ENCODE measurements at places on chromosomes 13 and 19.

- no peak for DNase-seq
Measured at GRCh38 chr13:29918845-29919244, 68.4 kb upstream of the UBL3 start.

DNA sequence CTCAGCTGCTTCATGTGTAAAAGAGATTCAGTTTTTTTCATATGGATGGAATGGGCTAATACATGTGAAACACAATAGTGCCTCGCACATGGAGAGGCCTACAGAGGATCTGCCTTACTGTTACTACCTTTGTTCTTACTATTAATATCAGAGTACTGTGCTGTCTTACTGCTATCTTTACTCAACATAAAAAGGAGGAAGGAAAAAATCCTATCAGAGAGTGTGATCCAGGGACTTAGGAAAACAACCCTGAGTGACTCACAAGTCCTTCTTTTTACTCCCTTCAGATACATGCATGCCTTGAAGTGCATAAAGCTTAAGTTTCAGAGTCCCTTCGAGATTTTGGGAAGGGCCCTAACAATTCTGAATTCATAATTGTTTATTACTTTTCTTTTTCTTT lies 136.8 kb downstream of the TBC1D4 start:
- no peak for DNase-seq

GRCh38 chr13:42022796-42023493 lies 25.5 kb upstream of the DGKH start:
- DNase-seq, result no peak

DNA sequence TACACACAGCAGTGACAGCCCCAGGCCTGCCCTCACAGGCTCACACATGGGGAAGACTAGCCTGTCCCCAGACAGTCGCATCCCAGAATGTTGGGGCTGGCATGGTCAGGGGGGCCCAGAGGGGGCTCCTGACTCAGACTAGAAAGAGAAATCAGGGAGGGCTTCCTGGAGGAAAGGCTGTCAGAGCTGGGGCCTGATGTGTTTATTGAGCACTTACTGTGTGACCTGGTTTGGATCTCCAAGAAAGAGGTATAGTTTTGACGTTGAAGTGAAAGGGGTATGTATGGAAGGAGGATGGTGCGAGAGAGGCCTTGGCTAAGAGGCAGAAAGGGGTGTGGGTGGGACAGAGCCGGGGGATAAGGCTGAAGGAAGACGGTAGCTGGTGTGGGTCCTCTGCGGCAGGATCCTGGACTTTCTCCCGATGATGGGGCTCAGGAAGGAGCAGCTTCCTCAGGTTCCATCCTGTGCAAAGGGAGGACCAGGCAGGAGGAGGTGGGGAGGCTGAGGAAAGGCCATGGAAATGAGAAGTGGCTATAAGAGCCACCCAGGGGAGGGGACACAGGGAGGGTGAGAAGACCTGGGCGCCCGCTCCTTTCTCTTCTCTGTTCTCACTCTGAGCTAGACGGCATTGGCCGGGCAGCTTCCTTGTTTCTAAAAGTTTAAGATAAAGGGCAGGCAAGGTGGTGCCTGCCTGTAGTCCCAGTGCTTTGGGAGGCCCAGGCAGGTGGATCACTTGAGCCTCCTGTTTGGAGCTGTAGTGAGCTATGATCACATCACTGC lies 16.1 kb upstream of the BCL3 start:
- DNase-seq, result no peak

- DNase-seq, result no peak
Measured at GRCh38 chr13:109281017-109281902, 505.1 kb downstream of the IRS2 start.

GRCh38 chr19:38899447-38900201 lies at the start of the genes NFKBIB and SIRT2:
NFKBIB (plus strand) TSS chr19:38899969; CDS start chr19:38900033, 64 bp downstream.
SIRT2 (minus strand) TSS chr19:38899618; CDS start chr19:38899521, 97 bp downstream.
- peak; percentile 100 for DNase-seq

GRCh38 chr19:42850981-42851717 lies 28.4 kb downstream of the PSG1 start:
- no peak for DNase-seq

DNA sequence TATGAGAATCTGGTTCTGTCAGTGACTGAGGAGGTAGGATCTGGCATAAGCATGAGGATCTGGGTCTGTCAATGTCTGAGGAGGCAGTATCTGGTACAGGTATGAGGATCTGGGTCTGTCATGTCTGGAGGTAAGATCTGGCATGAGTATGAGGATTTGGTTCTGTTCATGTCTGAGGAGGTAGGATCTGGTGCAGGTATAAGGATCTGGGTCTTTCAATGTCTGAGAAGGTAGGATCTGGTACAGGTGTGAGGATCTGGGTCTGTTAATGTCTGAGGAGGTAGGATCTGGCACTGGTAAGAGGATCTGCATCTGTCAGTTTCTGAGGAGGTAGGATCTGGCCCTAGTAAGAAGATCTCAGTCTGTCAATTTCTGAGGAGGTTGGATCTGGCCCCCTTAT lies 12.4 kb upstream of the PDCD2L start:
- no peak for DNase-seq

- DNase-seq, result no peak
Measured at GRCh38 chr13:93750676-93751075, 524.1 kb downstream of the GPC6 start.

DNA sequence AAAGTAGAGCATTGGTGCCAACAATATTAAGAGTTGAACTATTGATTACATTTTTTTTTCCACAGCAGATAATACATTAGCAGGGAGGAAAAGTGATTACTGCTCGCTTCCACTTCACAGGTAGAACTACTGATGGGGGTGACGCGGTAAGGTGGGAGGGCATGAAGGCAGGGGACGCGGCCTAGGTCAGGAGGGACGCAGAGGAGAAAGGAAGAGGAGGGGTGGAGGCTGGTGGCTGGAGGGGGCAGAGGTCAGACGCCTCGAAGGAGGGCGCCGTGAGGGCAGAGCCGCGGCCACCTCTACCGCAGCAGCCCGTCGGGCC lies 287 bp upstream of the B3GLCT start:
- no peak for DNase-seq

- DNase-seq, result peak; percentile 13
Measured at GRCh38 chr19:5903056-5903623, 450 bp downstream of the NDUFA11 start.

DNA sequence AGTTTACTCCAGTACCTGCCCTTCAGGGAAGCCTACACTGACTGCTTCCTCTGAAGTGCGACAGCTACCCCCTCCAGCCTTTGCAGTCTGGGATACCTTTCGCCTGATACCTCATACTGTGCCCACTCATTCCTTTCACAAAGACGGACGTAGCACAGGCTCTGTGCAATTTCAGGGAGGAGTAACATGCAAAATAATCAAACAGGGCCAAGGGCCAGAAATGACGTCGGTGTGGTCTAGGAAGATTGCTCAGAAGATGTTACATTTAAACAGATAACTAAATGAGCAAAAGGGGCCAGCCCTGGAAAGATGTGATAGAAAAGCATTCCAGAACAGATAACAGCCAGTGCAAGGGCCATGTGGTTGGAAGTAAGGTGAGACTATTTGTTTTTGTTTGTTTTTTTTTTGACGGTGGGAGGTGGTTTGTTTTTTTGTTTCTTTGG lies 6.6 kb upstream of the DDX39A start:
- no peak for DNase-seq

DNA sequence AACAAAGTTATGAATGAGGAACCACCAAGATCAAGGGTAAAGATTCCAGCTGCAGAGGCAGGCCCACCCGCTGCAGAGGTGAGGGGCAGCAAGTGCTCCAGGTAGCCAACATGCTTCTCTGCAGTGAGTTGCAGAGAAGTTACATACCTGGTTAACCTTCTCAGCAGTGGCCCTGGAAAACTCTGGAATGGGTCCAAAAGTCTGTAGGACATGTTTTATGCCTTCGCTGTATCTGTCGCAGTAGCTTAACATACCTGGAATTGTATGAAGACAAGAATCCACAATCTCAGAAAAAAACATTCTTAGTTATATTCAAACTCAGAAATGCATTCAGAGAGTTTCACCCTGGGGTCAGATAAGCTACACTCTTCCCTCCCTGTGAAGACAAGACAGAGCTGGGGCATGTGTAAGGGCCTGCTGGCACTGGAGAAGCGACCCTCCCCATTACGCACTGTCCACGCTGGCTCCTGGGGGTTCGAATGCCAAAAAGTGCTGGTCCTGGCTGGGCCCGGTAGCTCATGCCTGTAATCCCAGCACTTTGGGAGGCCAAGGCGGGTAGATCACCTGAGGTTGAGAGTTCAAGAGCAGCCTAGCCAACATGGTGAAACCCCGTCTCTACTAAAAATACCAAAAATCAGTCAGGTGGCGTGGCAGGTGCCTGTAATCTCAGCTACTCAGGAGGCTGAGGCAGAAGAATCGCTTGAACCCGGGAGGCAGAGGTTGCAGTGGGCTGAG lies 121.0 kb downstream of the CRYL1 start:
- DNase-seq, result no peak

DNA sequence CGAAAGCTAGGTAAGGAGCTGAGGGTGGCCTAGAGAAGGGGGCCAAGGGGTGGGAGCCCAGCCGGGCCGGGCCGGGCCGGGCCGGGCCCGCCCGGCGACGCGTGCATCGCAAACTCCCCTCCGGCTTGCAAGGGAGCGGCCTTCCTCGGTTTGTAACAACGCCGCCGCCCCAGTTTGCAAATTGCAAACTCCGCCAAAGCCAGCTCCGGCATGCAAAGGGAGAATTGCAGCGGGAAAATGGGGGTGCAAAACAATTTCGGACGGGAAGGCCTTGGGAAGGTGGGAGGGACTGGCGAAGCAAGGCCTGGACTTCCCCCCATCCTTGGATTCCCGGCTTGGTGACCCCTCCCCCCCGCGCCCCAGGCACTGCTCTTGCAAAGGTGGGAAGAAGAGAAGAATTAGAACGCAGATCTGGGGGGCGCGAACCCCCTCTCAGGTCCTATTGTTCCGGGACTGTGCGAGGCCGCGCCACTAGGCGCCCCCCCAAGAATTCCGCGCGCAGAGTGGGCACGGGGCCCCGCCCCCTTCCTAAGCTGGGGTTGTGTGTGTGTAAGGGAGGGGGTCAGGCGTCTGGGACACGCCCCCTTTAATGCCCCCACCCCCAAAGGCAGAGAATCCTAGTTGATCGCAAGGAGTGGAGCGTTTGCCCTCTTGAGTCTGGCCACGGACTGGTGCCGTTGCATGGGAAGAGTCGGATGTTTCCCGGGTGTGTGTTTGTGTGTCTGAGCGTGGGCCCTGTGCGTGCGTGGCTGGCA lies 926 bp downstream of the PRR12 start:
- DNase-seq, result peak; percentile 63

DNA sequence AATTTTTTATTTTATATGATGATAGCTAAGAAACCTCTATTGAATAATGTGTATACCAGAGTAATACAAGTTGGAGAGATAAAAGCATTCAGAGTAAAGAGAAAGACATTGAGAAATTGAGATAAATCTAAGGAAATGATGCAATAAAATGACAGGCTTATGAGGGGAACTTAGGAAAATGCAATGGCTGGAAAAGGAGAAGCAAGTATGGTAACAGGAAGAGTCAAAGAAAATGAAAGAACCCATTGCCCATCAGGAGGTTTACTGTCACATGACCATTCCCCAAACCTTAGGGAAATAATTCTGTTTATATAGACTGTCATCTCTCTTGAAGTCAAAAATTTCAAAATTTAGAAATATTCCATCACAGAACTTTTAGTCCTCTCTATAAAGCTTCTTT lies 808.0 kb upstream of the PRR20A start:
- no peak for DNase-seq

- DNase-seq, result no peak
Measured at GRCh38 chr19:33419788-33420130, 46.2 kb downstream of the CEBPG start.

DNA sequence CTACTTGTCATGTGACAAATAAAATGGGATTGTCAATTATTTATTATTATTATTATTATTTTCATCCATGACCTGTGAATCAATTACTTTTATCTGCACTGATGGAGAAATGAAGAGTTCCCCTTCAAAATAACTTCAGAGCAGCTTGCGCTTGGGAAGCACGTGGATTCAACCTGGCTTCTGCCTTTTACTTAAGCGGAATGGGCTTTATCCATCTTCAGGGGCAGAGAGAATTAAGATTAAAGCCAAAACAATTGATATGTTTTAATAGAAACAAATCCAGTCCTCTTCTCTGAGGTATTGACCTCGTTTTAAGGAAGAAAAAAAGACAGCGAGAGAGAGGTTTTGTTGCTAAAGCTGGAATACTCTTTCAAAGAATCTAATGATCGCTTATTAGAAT lies 876 bp downstream of the SACS start:
- DNase-seq, result no peak

GRCh38 chr19:55700813-55701212 lies 25.8 kb downstream of the EPN1 start:
- DNase-seq, result no peak

GRCh38 chr19:12872255-12872654 lies 9.0 kb downstream of the DNASE2 start:
- no peak for DNase-seq

- DNase-seq, result peak; percentile 93
Measured at GRCh38 chr13:91347996-91348905, 764 bp downstream of the MIR17HG start.

GRCh38 chr13:62087124-62087523 lies 671.5 kb upstream of the PCDH20 start:
- no peak for DNase-seq

DNA sequence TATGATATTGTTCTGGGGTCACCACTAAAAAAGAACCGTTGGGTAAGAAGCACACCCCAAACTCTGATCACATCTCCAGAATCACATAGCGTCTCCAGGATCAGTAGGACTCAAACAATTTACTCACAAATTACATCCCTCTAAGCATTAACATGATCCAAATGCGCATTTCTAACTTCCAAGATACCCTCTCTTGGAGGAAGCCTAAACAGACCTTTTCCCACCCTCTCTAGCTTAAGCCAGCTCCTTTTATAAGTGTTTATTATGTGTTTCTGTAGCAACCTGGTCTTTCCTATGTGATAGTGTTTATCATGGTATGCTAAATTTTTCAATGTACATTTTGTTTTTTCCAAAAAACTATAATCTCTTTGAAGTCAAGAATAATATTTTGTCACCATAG lies 1846.5 kb downstream of the OLFM4 start:
- no peak for DNase-seq

- no peak for DNase-seq
Measured at GRCh38 chr13:68851026-68851425, 1256.6 kb upstream of the ATXN8OS start.

DNA sequence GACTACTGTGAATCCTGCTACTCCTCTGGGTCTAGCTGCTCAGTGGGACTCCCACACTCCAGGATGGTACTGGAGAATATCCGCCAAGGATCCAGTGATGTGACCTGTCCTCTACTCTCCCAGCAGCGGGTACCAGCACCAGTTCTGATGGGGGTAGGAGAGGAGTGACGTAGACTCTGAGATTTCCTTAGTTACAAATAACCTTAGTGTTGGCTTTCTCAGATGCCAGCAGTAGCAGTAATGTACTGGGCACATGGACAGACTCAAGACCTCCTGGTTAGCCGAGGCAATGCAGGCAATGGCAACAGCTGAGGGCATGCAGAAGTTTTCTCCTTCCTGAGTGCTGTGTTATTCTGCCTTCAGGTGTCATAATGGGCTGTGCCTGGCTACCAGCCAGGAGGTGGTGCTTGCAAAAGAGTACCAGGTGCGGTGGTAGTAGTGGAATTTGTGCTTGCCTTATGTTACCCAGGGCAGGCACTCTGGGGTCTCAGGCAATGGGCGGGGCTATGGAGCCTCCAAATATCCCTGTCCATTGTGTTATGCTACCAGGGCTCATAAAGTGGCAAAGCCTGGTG lies 105.3 kb upstream of the KLF5 start:
- DNase-seq, result no peak
